Colonic mucosa (tissue), 4 donors: ENCODE measurements at places on chromosomes 5 and 9.

DNA sequence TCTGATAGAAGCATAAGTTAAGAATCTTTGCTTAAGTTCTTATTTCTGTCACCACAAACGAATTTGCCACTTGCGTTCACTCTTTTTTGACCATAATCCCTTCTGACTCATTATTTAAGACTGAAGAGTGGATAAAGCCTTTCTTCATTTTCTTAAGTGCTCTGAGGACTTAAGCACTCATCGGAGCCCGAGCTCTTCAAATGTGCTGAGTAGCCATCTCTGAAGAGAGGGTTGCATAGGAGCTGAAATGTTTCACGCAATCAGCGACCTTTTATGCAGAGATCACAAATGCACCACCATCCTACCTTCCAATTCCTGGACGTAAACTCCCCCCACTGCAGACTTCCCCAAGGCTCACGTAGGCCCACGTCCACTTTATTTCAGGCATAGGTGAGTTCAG lies 699.2 kb downstream of the IRX1 start:
- H3K4me1 ChIP-seq = no peaks in the 10 kb centered on the region
- H3K27me3 ChIP-seq = no peaks in the 10 kb centered on the region
- no peak overlapping the region for H3K4me3 ChIP-seq
- no peaks in the 10 kb centered on the region for H3K36me3 ChIP-seq
- no peak for DNase-seq

DNA sequence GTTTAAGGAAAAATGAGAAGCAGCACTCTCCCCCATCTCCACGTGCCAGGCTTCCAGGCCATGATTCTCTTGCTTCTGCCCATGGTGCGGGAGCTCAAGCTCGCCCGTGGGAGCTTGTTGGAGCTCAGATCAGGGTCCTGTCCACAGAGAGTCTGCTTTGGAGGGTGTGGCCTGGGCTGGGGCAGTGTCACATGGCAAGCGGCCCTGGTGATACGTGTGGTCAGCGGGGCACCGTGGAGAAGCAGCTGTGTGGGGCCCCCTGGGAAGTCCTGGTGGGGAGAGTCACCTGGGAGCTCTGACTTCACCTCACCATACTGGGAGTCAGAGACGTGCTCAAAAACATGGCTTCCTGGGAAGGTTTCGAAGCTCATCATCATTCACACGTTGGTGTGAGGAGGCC lies 275.3 kb downstream of the GADD45G start:
- no peaks in the 10 kb centered on the region for H3K36me3 ChIP-seq
- H3K4me3 ChIP-seq = no peak overlapping the region
- no peaks in the 10 kb centered on the region for H3K4me1 ChIP-seq
- no peak overlapping the region for H3K27ac ChIP-seq
- H3K27me3 ChIP-seq = no peaks in the 10 kb centered on the region

- H3K36me3 ChIP-seq = no peaks in the 10 kb centered on the region
- DNase-seq = no peak
- no peaks in the 10 kb centered on the region for H3K27me3 ChIP-seq
- H3K27ac ChIP-seq = no peak overlapping the region
- no peaks in the 10 kb centered on the region for H3K4me1 ChIP-seq
These were observed 124.1 kb upstream of the RETREG1 start for GRCh38 chr5:16740811-16741392.

DNA sequence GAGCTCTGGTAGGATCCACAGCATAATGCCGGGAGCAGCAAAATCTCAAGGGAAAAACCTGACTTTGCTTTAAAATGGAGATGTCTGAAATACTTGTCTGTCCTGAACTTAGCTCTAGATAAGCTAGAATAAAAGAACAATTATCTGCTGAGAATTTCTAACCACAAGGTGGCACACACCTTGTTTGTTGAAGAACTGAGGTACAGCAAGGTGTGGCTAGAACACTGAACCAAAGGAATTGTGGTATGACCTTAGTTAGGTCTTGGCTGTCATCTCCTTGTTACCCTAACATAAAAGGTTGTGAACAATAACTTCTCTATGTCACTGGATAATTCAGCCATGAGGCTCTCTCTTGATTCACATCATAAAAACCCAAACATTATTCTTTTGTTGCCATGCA lies 72.3 kb upstream of the ANXA1 start:
- H3K36me3 ChIP-seq = no peaks in the 10 kb centered on the region
- no peaks in the 10 kb centered on the region for H3K4me1 ChIP-seq
- H3K27ac ChIP-seq = no peak overlapping the region

DNA sequence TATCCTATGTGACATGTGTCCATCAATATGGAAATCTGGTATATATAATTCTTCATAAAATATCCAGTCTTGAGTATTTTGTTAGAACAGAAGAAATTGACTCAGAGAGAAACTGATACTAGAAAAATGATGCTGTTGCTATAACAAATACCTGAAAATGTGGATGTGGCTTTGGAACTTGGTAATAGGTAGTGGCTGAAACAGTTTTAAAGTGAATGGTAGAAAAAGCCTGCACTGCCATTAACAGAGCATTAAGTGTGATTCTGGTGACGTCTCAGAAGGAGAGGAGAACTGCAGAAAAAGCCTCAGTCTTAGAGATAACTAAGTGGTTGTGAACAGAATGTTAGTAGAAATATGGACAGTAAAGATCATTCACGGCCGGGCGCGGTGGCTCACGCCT lies 634.9 kb upstream of the ZNF608 start:
- H3K36me3 ChIP-seq = no peaks in the 10 kb centered on the region
- H3K4me1 ChIP-seq = no peaks in the 10 kb centered on the region
- no peak overlapping the region for H3K4me3 ChIP-seq
- H3K27ac ChIP-seq = no peak overlapping the region
- H3K27me3 ChIP-seq = no peaks in the 10 kb centered on the region
- DNase-seq = no peak

DNA sequence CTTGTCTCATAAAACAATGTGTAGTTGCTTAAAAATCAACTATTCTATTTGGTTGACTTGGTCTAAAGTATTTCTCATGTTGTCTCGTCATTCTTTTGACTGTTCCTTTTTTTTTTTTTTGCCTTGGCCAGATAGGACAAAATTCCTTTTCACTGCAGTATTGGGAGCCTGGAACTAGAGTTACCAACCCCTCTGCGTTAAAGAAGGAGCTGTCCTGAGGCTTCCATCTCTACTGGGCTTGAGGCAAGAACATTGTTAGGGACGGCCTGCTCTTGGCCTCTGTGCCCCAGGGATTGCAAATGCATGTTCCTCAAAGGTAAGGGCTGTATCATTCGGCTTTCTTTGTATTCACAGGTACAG lies 1.4 kb upstream of the NPR2 start:
- H3K27ac ChIP-seq = no peak overlapping the region
- H3K4me3 ChIP-seq = no peak overlapping the region
- no peak for DNase-seq
- no peaks in the 10 kb centered on the region for H3K27me3 ChIP-seq
- no peaks in the 10 kb centered on the region for H3K4me1 ChIP-seq
- H3K36me3 ChIP-seq = no peaks in the 10 kb centered on the region
